ENCODE measurements at places on chromosomes 13 and 19.

- DNase-seq, result peak; percentile 15
Observed at GRCh38 chr19:51166846-51167490, 24.9 kb downstream of the SIGLEC7 start.

DNA sequence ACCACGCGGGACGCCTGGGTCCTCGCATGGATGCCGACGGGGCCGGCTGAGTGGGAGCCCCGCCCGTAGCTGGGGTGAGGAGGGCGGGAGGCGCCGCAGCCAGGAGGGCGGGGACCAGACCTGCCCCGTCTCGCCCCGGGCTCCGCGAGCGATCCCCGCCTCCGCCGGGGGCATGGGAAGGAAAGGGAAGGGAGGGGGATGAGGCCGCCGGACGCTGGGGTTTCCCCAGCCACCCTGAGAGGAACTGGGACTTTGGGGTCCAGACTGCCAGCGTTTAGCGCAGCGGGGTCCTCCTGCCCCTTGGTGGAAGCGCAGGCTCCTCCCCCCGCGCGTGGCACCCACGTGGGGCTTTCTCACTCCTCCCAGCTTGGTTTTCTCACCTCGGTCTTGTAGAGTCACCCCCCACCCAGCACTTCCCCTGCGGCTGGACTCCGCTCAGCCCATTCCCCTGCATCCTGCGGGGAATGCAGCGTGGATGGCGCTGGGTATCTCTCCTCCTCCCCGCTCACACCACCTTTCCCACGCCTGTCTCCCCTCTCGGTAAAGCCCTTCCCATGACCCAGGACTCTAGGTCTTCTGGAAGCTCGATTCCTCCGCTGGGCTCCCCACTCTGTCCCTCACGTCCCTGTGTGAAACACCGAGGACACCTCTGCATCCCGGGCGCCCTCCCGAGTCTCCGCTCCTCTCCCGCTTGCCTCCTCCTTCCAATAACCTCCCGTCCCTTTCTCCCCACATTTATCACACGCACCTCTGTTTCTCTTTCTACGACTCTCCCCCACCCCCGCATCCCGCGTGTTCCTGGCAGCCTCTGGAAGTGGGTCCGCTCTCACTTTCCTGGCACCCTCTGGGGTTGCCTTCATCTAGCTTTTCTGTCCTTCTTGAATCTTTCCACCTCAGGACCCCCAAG lies 2.1 kb downstream of the TGFB1 start:
- DNase-seq, result peak; percentile 82

DNA sequence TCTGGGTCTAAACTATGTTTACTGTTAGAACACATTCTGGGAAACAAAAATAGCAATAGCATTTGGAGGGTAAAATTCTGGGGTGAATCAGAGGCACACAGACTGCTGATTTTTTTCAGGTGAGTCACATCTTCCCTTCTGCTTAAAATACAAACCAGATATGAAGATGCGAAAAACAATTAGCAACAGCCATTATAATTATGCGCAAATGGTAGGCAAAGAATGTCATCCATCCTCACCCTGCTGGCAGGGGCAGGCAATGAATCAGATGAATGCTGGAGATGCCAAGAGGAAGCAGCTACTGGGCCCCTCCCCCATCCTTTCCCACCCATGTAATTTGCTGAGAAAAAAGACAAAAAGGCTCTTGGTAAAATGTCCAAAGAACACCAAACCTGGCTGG lies 282.9 kb downstream of the KLF5 start:
- DNase-seq, result no peak

GRCh38 chr13:35851356-35851755 lies 279.8 kb downstream of the DCLK1 start:
- no peak for DNase-seq

DNA sequence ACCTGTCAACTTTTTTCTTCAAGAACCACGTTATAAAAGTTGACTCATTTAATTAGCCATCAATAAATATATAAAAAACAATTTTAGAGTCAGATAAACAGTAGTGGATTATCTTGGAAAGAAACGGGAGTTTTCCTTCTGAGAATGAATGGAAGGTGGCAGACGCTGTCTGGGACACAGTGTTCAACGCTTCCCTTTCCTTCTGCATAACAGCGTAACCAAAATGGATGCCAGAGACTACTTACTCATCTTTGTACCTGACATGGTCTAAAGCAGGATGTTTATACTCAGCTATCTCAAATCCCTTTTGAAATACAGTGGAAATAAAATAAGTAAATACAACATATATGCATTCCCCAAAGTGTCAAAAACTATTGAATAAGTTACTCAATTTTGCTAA lies 195.2 kb downstream of the LHFPL6 start:
- no peak for DNase-seq

DNA sequence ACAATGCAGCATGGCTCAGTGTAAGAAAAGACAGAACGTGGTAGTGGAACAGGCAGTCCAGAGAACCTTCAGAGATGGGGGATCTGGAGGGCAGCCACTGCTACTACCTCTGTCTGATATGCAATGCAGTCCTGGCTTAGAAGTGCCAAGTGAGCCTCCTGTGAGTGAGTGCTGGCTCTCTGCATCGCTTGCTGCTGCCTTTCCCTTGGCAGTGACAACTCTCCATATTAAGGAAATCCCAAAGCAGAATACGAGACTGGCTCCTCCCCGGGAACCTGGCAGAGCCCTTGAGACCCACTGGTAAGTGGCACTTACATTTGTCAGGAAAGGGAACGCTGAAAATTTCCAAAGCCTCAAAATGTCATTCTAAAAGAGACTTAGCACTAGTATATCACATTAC lies 7.5 kb downstream of the DOCK9 start:
- DNase-seq, result no peak

DNA sequence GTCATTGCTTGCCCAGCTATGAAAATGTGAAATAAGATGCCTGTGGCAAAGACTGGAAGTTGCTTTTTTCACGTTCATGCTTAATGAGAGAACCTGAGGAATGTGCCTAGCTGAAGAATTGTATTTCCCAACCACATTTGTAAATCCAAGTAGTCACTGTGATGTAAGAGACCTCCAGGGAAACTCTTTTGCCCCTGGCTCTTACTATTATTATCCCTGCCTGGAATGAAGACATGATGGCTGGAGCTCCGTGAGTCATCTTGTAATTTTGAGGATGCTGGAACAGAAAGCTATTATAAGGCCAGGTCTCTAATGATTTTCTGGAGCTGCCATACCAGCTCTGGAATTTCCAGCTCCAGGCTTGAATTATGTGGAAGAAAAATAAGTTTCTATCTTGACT lies 894.3 kb downstream of the DIAPH3 start:
- no peak for DNase-seq

GRCh38 chr19:39080431-39080830 lies 3.7 kb upstream of the ACP7 start:
- no peak for DNase-seq

GRCh38 chr13:52921194-52921593 lies 72.8 kb upstream of the PCDH8 start:
- no peak for DNase-seq

DNA sequence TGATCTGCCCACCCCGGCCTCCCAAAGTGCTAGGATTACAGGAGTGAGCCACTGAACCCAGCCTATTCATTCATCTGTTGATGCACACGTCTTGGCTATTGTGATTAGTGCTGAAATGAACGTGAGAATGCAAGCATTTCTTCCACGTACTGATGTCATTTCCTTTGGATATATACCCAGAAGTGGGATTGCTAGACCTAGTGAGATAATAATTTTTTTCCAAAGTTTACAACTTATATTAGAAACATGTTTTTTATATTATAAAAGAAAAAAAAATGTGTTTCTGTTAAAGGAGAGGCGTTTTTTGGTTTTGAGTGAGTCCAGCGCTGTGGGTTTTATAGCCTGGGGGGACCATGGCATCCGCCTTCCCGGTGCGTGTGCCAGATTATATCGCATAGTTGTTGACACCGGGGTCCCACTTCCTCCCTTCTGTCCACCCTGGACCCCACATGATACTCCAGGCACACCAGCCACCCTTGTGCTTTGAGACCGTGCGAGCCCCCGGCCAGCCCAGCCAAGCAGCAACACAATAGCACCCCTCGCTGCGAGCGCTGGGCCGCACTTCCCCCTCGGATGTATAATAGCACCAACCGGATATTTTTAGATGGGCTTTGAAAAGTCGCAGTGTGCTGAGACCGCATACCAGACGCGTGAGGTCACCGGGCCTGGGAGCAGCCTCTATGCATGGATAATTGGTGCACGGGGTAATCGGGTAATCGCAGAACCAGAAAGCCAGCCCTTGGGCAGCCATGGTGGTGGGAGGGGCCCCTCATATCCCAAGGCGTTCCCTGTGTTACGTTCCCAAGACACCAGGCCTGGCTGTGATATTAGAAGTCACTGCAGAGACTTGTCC lies 59.6 kb downstream of the MYO9B start:
- DNase-seq, result peak; percentile 19

DNA sequence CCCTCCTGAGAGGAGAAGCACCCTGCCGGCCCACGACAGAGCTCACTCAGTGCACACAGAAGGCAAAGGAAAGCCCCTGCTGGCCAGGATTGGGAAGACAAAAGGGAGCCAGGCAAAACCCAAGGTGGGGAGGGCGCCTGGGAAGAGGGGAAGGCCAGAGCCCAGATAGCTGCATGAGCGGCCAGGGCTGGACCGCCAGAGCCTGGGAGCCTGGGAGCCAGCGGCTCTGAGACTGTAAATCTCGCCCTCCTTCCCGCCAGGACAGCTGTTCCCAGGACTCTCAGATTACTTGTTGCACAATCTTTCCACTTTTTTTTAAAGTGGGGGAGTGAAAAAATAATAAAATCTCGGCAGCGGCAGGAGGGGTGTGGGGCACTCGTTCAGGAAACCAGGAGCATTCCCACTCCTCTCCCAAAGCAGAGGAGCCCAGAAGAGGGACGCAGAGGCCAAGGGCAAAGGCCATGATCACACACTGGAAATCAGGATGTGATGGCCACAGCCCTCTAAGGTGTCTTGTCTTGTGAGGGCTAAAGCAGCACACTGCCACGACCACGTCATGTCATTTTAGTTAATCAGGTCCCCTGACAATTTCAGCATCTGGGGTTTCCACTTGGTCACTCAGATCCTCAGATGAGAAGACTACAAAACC lies 19.6 kb upstream of the EPHX3 start:
- DNase-seq, result no peak

DNA sequence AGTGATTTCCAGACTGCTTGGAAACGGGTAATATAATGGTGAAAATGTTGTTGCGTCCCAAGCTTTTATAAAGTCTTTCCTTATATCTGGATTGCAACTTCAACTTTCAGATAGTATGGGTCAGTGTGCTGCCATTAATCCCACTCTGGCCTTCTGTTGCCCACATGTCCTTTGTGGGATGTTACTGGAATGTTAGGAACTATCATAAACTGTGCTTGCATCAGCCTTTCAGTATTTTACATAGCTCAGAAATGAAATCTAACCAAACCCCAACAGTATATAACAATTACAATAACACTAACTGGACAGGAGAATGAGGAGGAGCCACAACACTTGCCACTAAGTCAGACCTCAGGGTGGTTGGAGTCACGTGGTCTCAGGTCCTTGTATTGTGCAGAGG lies 78.9 kb downstream of the LNX2 start:
- DNase-seq, result no peak

DNA sequence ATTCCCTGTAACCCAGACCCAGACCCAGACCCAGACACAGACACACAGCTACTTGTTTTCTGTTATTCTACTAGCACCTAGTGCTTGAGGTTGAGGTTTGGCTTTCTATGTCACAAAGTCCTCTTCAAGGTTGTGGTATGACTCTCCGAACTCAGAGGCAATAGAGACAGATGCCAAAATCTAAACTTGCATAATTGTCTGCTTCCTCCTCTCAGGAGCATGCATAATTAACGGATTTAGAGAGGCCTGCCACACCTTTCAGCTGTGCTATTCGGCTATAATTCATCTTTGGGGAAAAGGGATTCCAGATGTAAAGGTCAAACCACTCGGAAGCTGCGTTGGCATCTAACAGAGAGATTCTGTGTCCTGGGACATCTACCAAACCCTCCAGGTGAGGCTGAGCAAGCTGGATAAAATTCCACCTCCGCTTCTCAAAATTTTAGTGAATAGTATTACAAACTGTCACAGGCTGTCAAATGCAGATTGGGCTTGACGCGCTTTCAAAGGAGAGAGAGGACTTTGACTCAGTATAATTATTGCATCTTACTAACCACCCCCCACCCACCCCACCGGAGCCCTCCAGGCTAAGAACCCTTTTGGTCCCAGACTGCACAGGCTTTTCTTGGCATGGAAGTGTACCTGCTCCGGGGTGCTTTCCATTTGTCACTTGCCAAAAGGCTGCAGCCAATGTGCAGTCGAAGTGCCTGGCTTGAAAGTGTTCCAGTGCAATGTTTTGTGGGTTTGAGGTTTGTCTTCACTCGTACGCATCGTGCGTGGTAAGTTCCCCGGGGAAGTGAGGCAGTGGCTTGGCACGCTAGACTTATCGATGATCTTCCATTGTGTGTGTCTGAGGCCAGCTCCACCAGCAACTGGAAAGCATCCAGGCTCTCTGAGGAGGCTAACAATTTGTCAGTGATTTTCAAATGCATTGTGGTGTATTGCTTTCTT lies 194.1 kb downstream of the TDRD3 start:
- no peak for DNase-seq

DNA sequence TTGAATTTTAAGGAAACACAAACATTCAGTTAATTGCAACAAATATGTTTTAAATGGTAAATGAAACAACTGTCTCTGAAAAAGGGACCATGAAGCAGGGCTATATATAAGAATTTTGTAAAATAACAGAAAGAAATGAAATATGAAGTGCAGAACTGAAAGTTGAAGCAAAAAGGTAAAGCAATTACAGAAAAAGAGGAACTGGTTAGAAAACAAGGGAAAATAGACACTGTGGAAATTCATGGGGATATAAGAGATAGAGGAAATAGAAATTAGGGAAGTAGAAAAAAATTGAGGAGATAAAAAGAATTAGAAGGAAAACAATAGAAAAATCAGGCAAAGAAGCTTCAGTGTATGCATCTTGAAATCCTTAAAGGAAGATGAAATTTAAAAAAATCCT lies 40.0 kb upstream of the TDRD3 start:
- no peak for DNase-seq

GRCh38 chr13:112752211-112752610 lies 62.4 kb downstream of the ATP11A start:
- no peak for DNase-seq

- DNase-seq, result no peak
Observed at GRCh38 chr13:113764793-113765563, 6.0 kb downstream of the TMEM255B start.

GRCh38 chr13:36130552-36131221 lies 495 bp downstream of the DCLK1 start:
- no peak for DNase-seq

GRCh38 chr13:23660249-23660648 lies 90.0 kb downstream of the TNFRSF19 start:
- no peak for DNase-seq

DNA sequence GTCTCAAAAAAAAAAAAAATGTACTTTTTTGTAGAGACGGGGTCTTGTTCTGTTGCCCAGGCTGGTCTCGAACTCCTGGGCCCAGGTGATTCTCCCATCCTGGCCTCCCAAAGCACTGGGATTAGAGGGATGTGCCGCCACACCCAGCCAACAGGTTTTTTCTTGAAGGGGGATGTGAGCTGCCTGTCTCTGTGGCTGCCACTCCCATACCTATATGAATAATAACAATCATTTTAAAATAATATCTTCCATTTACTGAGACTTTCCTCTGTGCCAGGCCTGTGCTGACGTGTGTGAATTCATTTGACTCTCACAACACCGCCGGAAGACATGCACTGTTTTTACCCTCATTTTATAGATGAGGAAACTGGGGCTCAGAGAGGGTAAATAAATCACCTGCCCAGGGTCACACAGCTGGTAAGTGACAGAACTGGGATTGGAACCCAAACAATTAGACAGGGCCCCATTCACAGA lies 7.2 kb upstream of the BCL3 start:
- no peak for DNase-seq

GRCh38 chr13:84366506-84366905 lies 484.2 kb upstream of the SLITRK1 start:
- DNase-seq, result no peak
